Dorsolateral prefrontal cortex (tissue), 122 donors: ENCODE measurements at places on chromosomes 1 and 21. TPM values are rescaled to one million over a fixed set of nuclear protein-coding genes. Genes with fewer than 3 reads are reported as not detected.

DNA sequence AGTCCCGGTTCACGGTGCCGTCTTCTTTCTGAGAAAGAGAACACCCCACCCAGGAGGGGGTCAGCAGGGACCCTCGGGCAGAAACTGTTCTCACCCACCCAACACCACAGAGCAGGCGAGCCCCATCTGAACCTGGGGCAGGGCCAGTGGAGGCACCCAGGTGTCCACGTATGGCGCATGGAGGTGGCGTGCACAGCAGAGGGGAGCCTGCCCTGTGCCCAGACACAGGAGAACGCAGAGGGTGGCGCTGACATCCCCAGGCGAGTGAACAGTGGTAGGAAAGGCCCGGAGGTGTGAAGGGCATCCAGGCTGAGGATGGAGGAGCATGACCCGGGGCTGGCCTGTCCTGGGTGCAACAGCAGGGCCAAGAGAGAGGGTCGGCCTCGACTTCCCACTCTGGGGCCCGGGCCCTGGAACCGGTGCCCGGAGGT, 91.1 kb downstream of the STUM start:
- DNase-seq: peak; percentile 36

DNA sequence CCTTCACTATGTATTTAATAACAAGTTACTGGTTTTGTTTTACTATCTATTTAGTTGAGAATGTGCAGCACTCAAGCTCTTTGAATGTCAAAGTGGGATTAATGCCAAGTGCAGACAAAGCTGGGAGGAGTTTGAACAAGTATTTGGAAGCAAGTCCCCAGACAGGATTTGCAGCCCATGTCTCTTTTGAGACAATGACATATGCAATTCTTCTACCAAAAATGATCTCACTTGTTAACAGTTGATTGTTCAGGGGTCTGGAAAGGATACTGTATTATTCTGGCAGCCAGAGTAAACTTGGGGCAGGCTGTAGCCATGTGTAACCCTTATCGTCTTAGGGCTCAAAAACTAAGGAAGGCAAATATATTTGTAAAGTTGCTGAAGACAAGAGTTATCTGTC, 15.8 kb downstream of the COLGALT2 start:
- no peak for DNase-seq

GRCh38 chr21:31236528-31236927, 107.5 kb downstream of the TIAM1 start:
- DNase-seq: no peak

GRCh38 chr1:247079141-247079874, 697 bp upstream of the ZNF670 start:
- no peak for DNase-seq

DNA sequence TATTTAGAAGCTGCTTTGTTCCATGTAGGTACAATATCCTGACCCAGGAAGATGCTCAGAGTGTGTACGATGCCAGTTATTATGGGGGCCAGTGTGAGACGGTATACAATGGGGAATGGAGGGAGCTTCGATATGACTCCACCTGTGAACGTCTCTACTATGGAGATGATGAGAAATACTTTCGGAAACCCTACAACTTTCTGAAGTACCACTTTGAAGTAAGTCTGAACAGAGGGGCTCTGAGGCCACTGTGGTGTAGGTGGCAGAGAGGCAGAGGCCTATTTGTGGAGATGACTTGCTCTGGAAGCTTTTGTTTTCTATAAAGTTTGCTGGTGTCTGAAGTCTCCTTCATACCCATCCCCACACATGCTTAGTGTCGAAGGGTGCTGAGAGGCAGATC, 26.8 kb downstream of the C8A start:
- no peak for DNase-seq

GRCh38 chr1:6592441-6592840, 10.2 kb downstream of the KLHL21 start:
- DNase-seq: no peak

- no peak for DNase-seq
Observed at GRCh38 chr1:156126043-156126629, 11.6 kb downstream of the LMNA start.

- no peak for DNase-seq
Observed at GRCh38 chr1:156504438-156504813, 3.9 kb upstream of the MEF2D start.

DNA sequence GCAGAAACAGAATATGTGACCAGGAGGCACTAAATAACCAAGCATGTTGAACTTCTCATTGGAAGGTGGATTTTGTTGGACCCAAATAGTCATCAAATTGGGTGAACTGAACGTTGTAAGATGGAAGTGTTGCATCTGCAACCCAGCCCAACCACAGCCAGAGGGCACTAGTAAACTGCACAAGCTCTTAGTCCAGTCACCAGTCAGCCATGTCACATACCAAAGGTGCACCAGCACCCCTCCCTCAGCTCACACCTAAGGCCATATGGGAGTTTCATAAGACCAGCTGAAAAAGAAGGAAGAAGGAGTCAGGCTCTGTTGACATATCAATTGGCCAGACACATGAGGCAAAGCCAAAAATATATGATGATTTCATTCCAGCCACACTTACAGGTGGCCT, 481.7 kb upstream of the NR5A2 start:
- no peak for DNase-seq

- DNase-seq: no peak
Observed at GRCh38 chr1:7424352-7424890, 346.7 kb upstream of the VAMP3 start.

GRCh38 chr1:185742403-185742802, 8.2 kb downstream of the HMCN1 start:
- no peak for DNase-seq

GRCh38 chr1:191963286-191963685, 195.0 kb upstream of the RGS18 start:
- DNase-seq: no peak

- no peak for DNase-seq
Observed at GRCh38 chr1:38940339-38941047, 1.1 kb downstream of the RHBDL2 start.

DNA sequence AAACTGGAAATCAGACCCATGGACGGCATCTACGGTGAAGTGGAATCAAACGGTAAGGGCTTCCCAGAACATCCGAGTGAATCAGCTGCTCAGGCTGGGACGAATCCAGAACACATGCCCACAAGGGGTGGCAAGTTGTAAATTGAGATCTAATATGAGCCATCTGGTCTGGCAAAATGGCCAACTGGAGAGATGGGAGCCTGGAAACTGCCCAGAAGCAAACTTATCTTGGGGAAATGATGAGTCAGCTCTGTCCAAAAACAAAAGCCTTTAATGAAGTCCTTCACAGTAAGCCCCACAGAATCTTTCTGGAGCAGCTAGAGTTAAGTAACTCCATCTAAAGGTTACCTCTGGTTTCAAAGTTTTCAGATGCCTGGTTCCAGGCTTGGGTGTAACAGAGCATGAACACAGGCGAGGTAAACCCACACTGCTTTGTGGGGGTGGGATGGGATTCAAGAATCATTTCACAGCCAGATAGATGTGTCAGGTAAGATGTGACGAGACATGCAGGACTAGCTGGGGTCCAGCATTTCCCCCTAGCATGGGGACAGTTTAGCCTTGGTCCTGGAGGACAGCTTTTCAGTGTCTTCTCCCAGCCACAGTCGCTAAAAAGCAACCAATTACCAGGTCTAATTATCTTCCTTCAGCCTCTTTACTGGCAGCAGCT, 10.5 kb upstream of the SRP9 start:
- DNase-seq: peak; percentile 50

Gene C1orf94
- 0.34 TPM for total RNA-seq

Gene SLC16A1
- total RNA-seq: 25.6 TPM

Gene S100A9
- 8.8 TPM for total RNA-seq

Gene OXCT2
- total RNA-seq: 4.2 TPM

Gene UBL4B
- 1.3 TPM for total RNA-seq

Gene AIM2
- total RNA-seq: 1.7 TPM

Gene IL22RA1
- 0.24 TPM for total RNA-seq

Gene NBPF14
- total RNA-seq: 18.2 TPM

Gene ST6GALNAC5
- 51.4 TPM for total RNA-seq

Gene BACE2
- 17.6 TPM for total RNA-seq

Gene COL16A1
- 88.2 TPM for total RNA-seq

Gene CD101
- total RNA-seq: 3.3 TPM

Gene KCNJ9
- total RNA-seq: 110 TPM

Gene PCAT6
- 2.9 TPM for total RNA-seq

Gene INKA2
- total RNA-seq: 55.7 TPM

Gene PANK4
- 41.0 TPM for total RNA-seq
